Dermis microvascular lymphatic vessel endothelial cell (primary cell): ENCODE measurements at places on chromosomes 5 and 9. TPM values are rescaled to one million over a fixed set of nuclear protein-coding genes. Genes with fewer than 3 reads are reported as not detected.

The GKAP1 gene
- total RNA-seq = 0.64 and 0.89 TPM in 2 replicates

DNA sequence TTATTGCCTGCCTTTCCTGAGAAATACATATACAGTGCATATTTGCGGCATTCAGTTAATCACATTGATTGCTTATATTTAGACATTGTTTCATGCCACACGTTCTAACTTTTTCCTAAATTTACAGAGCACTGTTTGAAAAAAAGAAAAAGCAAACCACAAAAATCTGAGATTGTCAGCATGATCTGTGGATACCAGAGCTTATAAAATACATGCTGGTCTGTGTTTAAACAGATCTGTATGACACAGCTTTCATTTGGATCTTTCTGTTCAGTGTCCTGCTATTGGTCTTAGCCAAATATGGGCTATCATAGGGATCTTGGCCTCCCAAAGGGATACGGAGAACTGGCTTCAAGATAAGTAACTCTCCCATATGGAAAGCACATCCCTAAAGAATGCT, 20.2 kb downstream of the ALDH1A1 start:
- DNase-seq = no peak

GRCh38 chr9:97425973-97426336, 14.1 kb downstream of the TDRD7 start:
- no peak for DNase-seq

- peak; percentile 15 for DNase-seq
Observed at GRCh38 chr9:133869674-133870405, 122.3 kb downstream of the VAV2 start.

GRCh38 chr5:174901336-174901735, 177.0 kb downstream of the MSX2 start:
- DNase-seq = no peak
